CD4-positive, alpha-beta memory T cell (primary cell): ENCODE measurements at places on chromosomes 3 and 15.

GRCh38 chr3:53617893-53618523 is 123.6 kb downstream of the CACNA1D start:
- H3K4me1 ChIP-seq = no peaks in the 10 kb centered on the region
- H3K27ac ChIP-seq = no peak overlapping the region
- no peak for DNase-seq
- no peak overlapping the region for H3K4me3 ChIP-seq
- H3K36me3 ChIP-seq = no peaks in the 10 kb centered on the region

- H3K4me1 ChIP-seq = no peaks in the 10 kb centered on the region
- no peak overlapping the region for H3K27ac ChIP-seq
- H3K27me3 ChIP-seq = no peaks in the 10 kb centered on the region
- no peak for DNase-seq
- no peaks in the 10 kb centered on the region for H3K36me3 ChIP-seq
Measured at GRCh38 chr3:179056326-179056725, 15.3 kb downstream of the ZMAT3 start.

DNA sequence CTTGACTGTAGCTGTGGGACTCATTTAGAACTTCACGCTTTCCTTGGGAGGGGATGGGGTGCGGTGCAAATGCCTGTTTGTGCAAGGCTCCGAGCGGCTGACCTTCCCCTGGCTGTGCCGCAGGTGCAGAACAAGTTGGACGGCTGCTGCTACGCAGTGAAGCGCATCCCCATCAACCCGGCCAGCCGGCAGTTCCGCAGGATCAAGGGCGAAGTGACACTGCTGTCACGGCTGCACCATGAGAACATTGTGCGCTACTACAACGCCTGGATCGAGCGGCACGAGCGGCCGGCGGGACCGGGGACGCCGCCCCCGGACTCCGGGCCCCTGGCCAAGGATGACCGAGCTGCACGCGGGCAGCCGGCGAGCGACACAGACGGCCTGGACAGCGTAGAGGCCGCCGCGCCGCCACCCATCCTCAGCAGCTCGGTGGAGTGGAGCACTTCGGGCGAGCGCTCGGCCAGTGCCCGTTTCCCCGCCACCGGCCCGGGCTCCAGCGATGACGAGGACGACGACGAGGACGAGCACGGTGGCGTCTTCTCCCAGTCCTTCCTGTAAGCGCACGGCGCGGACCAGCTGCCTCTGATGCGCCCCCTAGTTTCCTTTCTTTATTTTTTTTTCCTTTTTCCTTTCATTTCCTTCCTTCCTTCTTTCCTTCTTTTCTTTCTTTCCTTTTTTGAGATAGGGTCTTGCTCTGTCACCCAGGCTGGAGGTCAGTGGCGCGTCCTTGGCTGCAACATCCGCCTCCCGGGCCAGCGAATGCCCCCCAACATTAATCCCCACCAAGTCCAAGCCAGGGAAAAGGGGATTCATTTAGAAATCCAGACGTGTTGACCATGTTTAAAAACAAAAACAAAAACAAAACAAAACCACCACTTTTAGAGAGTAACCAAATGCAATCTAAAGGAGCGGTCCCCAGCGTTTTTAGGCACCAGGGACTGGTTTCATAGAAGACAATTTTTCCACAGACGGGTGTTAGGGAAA is 42.7 kb downstream of the EIF2AK4 start:
- H3K4me3 ChIP-seq = no peak overlapping the region
- DNase-seq = no peak
- no peaks in the 10 kb centered on the region for H3K4me1 ChIP-seq
- H3K27ac ChIP-seq = no peak overlapping the region
- H3K27me3 ChIP-seq = no peaks in the 10 kb centered on the region

- no peak overlapping the region for H3K27ac ChIP-seq
- H3K4me1 ChIP-seq = no peaks in the 10 kb centered on the region
- DNase-seq = no peak
- H3K4me3 ChIP-seq = no peak overlapping the region
- H3K27me3 ChIP-seq = no peaks in the 10 kb centered on the region
Measured at GRCh38 chr3:111496894-111497559, 45.0 kb upstream of the CD96 start.

DNA sequence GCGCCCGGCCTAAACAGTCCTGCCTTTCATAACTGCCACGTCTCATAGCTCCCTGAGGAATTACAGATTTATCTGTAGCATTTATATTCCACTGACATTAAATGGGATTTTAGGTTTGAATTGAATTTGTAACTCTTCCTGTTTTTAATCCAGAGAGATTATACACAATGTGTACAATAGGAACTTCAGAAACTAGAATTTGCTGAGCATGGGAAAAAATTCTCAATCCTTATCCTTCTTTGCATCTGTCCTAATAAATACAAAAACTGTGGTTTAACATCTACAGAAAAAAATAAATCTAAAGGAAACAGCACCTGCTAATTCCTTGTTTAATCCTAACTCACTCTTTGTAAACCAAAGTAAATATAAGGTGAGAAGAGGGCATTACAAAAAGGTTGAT is 2.2 kb downstream of the NEK11 start:
- no peak overlapping the region for H3K27ac ChIP-seq
- no peaks in the 10 kb centered on the region for H3K27me3 ChIP-seq
- H3K36me3 ChIP-seq = peaks cover 11% of the 10 kb centered on the region
- peaks cover 30% of the 10 kb centered on the region for H3K4me1 ChIP-seq
- no peak for DNase-seq

- no peak overlapping the region for H3K4me3 ChIP-seq
- DNase-seq = no peak
- H3K27me3 ChIP-seq = no peaks in the 10 kb centered on the region
- H3K4me1 ChIP-seq = peaks cover 6% of the 10 kb centered on the region
- peaks cover 5% of the 10 kb centered on the region for H3K36me3 ChIP-seq
Measured at GRCh38 chr3:71162221-71162620, 421.3 kb downstream of the FOXP1 start.

DNA sequence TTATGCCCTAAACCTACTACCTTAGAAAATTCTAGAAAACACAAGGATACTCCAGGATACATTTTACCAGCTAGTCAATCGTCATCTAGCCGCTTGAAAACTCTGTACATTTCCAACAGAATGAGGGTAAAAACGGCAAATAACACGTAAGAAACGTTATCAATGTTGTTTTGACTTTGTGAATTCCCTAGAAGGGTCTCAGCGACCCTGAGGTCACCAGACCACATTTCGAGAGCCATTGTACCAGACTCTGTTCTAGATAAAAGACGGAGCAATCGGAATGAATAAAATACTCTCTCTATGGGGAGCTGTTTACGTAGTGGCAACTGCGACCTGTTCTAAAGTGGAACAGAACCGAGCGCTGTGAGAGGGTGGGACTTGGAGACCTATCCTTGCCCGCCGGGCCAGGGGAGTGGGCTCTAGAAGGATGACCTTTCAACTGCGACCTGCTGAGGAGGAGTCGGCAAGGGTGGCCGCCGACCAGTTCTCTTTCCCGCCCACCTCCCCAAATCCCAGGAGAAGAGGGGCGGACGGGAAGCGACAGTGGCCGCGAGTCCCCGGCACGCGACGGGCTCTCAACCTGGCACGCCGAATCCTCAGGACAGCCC is 778 bp upstream of the AP4E1 start:
- peak overlapping the region; percentile 89 for H3K4me3 ChIP-seq
- H3K4me1 ChIP-seq = peaks cover 16% of the 10 kb centered on the region
- H3K36me3 ChIP-seq = no peaks in the 10 kb centered on the region
- H3K27ac ChIP-seq = peak overlapping the region; percentile 100
- no peaks in the 10 kb centered on the region for H3K27me3 ChIP-seq
